AG09309 (cell line): ENCODE measurements at places on chromosomes 16 and 17.

GRCh38 chr17:35900280-35900679, 20.1 kb upstream of the CCL5 start:
- DNase-seq, result no peak

DNA sequence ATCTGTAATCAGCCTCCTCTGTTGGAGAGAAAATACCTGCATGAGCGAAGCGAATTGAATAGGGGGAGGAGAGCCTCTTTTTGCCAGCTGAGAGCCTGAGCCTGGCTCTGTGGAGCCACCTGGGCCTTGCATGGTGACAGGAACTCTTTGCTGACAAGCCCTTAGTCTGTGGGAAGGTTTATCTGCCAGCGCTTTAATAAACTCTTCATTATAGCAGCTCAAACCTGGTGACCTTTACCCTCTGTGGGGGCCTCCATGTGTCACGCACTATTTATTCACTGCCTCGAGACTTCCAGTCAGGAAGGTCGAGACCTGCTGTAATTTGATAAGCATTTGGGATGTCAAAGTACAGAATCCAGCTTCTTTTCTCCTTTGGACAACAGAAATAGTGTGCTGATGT, 282.6 kb downstream of the CBLN1 start:
- DNase-seq, result no peak

DNA sequence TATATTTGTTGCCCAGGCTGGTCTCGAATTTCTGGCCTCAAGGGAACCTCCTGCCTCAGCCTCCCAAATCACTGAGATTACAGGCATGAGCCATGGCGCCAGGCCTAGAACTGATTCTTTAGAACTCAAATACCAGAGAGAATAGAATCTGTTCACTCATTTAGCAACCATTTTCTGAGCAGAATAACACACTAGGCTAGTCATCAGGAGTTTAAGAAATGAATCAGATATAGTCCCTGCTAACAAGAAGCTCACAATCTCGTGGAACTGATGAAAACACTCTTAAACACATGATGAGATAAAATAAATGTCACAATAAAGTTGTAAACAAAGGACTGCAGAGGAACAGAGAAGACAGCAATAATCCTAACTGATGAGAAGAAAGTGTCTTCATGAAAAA, 55.8 kb upstream of the ADCY9 start:
- no peak for DNase-seq

- DNase-seq, result no peak
These were observed 4.4 kb downstream of the DHRS7B start for GRCh38 chr17:21131137-21131536.

GRCh38 chr16:88584676-88585075, 14.5 kb downstream of the ZC3H18 start:
- no peak for DNase-seq

DNA sequence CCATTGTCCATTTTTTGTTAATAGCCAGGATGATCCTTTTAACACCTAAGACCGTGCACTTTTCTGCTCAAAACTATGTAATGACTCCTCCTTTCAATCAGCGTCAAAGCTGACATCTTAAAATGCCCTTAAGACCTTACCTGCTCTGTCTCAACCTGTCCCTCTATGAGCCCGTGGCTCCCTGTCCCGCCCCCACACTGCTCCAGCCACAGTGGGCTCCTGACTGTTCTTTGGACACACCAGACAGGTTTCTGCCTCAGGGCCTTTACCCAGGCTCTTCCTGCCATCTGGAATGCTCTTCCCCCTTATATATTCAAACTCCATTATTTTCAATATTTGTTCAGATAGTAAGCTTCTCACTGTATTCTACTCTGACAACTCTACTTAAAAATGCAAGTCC, 14.1 kb downstream of the CDRT15 start:
- no peak for DNase-seq

DNA sequence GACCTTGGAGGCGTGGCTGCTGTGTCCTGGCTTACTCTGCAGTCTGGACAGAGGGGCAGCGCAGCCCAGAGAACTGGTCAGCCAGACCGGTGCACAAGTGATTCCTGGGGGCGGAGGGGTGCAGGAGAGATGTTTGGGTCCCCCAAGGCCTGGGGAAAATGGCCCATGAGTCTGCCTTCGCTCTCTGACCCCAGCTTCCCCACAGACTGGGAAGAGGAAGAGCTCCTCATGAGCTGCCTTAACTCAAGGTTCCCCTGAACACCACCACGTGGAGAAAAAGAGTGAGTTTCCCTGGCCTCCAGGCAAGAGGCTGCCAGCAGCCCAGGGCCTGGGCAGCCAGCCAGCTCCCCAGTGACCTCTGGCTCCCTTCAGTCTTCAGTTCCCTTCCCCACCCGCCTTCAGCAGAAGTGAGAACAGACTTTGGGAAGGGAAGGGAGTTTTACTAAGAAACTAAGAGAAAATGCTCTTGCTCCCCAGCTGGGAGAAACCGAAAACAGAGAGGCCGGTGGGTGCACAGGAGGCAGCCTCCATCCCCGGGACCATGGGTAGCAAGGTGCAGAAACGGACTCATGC, 2.0 kb upstream of the C17orf99 start:
- peak; percentile 14 for DNase-seq

DNA sequence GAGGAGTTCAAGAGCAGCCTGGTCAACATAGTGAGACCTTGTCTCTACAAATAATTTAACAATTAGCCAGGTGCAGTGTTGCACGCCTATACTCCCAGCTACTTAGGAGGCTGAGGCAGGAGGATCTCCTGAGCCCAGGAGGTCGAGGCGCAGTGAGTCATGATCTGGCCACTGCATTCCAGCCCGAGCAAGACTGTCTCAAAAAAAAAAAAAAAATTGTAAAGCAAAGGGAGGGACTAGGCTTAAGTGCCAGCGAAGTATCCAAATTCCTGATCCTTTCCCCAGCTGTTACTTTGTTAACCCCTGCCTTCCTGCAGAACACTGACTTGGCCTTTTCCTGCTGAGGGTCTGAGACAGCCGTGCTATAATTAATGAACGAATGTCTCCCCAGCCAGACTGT, 2.7 kb downstream of the GDPD3 start:
- no peak for DNase-seq

DNA sequence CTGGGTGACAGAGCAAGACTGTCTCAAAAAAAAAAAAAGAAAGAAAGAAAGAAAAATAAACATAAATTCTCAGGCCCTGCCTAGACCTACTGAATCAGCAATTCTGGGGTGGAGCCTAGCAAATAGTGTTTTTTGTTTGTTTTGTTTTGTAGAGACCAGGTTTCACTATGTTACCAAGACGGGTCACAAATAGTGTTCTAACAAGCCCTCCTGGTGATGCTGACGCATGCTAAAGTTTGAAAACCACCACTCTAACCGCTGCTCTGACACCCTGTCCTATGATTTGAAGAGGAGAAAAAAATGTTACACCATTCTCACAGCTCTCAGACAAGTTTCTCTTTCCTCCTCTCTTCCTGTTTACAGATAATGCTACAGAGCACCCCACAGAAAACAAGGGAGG, 1.5 kb downstream of the MRPL10 start:
- DNase-seq, result no peak

DNA sequence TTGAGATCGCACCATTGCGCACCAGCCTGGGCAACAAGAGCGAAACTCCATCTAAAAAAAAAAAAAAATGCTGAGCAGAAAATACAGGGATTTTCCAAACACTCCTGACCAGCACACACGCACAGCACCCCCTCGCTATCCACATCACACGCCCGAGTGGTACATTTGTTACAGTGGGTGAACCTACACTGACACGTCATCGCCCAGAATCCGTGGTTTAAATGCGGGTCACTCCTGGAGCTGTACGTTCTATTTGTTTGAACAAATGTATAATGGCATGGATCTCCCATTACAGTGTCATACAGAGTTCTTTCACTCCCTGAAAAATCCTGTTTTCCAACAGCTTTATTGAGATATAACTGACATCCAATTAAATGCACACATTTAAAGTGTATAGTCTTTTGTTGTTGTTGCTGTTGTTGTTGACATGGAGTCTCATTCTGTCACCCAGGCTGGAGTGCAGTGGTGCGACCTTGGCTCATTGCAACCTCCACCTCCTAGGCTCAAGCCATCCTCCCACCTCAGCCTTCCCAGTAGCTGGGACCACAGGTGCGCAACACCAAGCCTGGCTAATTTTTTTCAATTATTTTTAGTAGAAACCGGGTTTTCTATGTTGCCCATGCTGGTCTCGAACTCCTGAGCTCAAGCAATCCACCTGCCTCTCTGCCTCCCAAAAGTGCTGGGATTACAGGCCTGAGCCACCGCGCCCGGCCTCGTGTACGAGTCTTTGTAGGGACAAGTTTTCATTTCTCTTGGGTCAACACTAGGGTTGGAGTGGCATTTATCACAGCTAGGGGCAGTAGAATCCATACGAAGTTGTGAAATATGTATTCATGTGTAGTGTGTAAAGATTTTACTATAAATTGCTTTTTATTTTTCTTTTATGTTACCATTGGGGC, 4.4 kb upstream of the CARHSP1 start:
- no peak for DNase-seq

GRCh38 chr17:37294888-37295287, 80.9 kb upstream of the C17orf78 start:
- no peak for DNase-seq

- peak; percentile 13 for DNase-seq
These were observed 47.4 kb upstream of the NUDT7 start for GRCh38 chr16:77674888-77675287.

GRCh38 chr16:12375046-12375740, 398.7 kb downstream of the SNX29 start:
- no peak for DNase-seq

- no peak for DNase-seq
These were observed 74.8 kb upstream of the GRIN2A start for GRCh38 chr16:10256784-10257641.

DNA sequence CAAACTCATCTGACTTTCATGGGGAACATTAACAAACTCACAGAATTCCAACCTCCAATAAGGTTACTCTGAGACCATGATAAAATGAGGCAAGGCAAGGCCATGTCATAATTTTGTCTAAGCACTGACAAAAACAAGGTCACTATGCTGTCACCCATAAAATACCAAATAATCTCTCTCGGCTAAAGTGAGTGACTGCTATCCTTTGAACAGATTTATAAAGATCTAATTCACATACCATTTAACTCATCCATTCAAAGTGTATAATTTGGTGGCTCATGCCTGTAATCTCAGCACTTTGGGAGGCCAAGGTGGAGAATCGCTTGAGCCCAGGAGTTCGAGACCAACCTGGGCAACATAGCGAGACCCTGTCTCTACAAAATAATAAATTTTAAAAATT, 20.6 kb upstream of the CA4 start:
- no peak for DNase-seq

DNA sequence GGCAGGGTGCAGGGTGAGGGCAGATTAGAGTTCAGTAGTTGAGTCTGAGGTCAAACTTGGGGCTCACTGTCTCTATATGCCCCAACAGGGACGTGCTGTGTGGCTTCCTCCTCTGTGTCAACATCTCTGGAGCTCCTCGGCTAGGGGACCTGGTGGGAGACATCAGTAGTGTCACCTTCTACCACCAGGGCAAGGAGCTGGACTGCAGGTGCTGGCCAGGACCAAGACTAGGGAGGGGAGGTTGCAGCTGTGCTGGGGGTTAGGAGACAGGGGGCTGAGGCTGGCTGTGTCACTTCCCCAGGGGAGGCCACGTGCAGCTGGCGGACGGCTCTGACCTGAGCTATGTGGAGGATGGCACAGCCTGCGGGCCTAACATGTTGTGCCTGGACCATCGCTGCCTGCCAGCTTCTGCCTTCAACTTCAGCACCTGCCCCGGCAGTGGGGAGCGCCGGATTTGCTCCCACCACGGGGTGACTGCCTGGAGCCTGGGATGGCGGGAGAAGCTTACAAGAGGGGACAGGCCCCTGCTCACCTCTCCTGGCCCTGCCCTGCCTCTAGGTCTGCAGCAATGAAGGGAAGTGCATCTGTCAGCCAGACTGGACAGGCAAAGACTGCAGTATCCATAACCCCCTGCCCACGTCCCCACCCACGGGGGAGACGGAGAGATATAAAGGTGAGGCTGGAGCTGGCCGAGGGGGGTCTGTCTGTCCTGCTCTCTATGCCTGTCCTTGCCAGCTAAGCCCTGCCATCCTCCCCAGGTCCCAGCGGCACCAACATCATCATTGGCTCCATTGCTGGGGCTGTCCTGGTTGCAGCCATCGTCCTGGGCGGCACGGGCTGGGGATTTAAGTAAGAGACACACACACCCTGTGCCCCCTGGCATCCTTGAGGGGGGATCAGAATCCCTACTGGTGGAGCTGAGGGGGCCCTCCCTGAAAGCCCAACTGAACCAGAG, 18.9 kb downstream of the ADAM11 start:
- no peak for DNase-seq

DNA sequence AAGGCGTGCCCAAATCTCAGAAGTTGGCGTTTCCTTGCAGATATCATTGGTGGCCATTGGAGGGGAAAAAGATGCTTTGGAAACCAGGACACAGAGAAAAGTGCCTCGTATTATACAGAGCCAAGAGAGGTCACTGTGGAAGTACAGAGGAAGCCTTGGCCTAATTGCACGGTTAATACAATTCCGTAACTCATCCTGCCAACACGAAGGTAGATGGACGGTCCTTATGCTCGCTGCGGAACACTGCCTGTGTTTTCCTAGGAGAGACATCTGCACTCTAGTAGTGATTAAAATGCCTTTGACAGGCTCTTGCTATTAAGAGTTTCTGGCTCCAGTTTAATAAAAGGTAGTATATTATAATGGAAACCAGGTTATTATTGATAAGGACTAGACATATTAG, 536.4 kb downstream of the WWOX start:
- no peak for DNase-seq

DNA sequence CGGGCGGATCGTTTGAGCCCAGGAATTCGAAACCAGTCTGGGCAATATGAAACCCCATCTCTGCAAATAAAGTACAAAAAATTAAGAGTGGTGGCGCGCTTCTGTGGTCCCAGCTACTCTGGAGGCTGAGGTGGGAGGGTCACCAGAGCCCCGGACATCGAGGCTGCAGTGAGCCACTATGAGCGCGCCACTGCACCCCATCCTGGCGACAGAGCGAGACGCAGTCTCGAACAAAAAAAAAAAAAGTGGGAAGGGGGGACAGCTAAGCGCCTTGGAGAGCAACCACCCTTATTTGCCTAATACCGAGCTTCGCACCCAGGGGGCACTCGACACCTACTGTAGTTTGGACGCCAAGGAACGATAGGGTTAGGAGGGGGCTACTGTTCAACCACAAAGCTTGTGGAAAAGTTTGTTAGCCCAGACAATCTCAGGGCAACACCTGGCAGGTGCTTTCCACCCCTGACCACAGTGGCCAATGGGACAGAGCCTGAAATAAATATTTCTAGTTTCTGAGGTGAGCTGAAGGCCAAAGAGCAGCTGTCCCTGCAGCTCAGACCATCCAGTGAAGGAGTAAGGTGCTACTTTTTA, 847 bp upstream of the PSMC3IP start:
- no peak for DNase-seq

- DNase-seq, result no peak
These were observed 26.2 kb upstream of the RFFL start for GRCh38 chr17:35089586-35090296.
